ENCODE measurements at places on chromosomes 16 and 17. TPM values are rescaled to one million over a fixed set of nuclear protein-coding genes. Genes with fewer than 3 reads are reported as not detected.

- peak; percentile 27 for DNase-seq
- no peaks in the 10 kb centered on the region for H3K4me1 ChIP-seq
- H3K4me3 ChIP-seq = no peak overlapping the region
- H3K27ac ChIP-seq = no peak overlapping the region
Observed at GRCh38 chr17:75006653-75007052, 5.8 kb upstream of the MRPL58 start.

GRCh38 chr17:56909742-56910508 is 3.9 kb downstream of the TRIM25 start:
- peaks cover 28% of the 10 kb centered on the region for H3K4me1 ChIP-seq
- H3K27ac ChIP-seq = peak overlapping the region; percentile 51
- DNase-seq = no peak
- H3K27me3 ChIP-seq = no peaks in the 10 kb centered on the region
- peak overlapping the region; percentile 86 for H3K4me3 ChIP-seq

- H3K4me1 ChIP-seq = peaks cover 13% of the 10 kb centered on the region
- H3K27ac ChIP-seq = peak overlapping the region; percentile 90
- no peaks in the 10 kb centered on the region for H3K36me3 ChIP-seq
- peak; percentile 47 for DNase-seq
Observed at GRCh38 chr17:75531721-75532072, 6.2 kb downstream of the LLGL2 start.

- peaks cover 6% of the 10 kb centered on the region for H3K36me3 ChIP-seq
- no peak overlapping the region for H3K4me3 ChIP-seq
- H3K4me1 ChIP-seq = peaks cover 38% of the 10 kb centered on the region
- no peak for DNase-seq
Observed at GRCh38 chr17:77885678-77886386, 72.7 kb upstream of the TNRC6C start.

- DNase-seq = no peak
- H3K4me1 ChIP-seq = peaks cover 55% of the 10 kb centered on the region
- H3K27me3 ChIP-seq = no peaks in the 10 kb centered on the region
- no peaks in the 10 kb centered on the region for H3K36me3 ChIP-seq
- peak overlapping the region; percentile 88 for H3K27ac ChIP-seq
Observed at GRCh38 chr17:31568121-31568520, 176.6 kb downstream of the RAB11FIP4 start.

DNA sequence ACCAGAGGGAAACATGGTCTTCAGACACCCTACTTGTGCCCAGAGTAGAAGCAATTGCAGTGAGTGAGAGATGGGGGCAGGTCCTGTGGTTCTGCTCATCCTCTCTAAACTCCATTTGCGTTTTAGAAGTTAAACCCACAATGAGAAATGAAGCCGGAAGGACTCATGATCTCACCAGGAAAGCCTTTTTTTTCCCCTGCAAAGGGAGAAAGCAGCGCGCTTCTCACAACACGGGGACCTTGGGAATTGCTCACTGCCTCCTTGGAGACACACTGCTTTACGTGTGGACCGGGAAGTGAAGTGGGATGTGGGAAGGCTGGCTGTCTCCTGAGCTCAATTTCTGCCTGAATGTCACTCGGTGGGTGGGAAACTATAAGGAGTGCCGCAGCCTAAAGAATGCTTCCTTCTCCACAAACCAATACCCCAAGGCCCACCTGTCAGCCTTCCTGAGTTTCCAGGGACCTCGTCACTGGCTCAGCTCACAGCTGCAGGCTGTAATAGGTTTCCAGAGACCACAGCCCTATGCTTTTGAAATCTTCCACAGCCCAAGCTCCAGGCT is 365.4 kb downstream of the XYLT1 start:
- no peaks in the 10 kb centered on the region for H3K36me3 ChIP-seq
- no peaks in the 10 kb centered on the region for H3K27me3 ChIP-seq
- H3K27ac ChIP-seq = no peak overlapping the region
- no peaks in the 10 kb centered on the region for H3K4me1 ChIP-seq
- H3K4me3 ChIP-seq = no peak overlapping the region
- no peak for DNase-seq

DNA sequence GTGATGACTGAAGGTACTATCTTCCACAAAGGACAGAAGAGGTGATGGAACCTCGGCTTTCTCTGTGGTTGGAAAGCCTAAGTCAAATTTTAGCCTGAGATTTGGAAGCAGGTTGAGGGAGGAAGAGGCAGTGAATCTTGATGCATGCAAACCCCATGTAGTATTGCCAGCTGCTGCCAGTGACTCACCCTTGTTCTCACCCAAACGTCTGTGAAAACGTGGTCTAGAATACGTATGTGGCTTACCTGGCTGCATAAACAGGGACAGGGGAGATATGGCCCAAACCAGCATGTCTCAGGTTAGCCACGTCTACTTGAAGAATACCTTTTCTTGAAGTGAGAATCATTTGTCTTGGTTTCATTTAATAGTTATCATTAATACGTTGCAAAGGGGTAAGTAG is 438.0 kb upstream of the MAF start:
- peaks cover 7% of the 10 kb centered on the region for H3K4me1 ChIP-seq
- H3K36me3 ChIP-seq = no peaks in the 10 kb centered on the region
- H3K4me3 ChIP-seq = no peak overlapping the region
- H3K27ac ChIP-seq = no peak overlapping the region

- peaks cover 8% of the 10 kb centered on the region for H3K4me1 ChIP-seq
- no peaks in the 10 kb centered on the region for H3K36me3 ChIP-seq
- peak overlapping the region; percentile 9 for H3K27ac ChIP-seq
- H3K27me3 ChIP-seq = no peaks in the 10 kb centered on the region
Observed at GRCh38 chr16:55605754-55606336, 39.4 kb downstream of the CAPNS2 start.

The PDK2 gene
- 11.2 TPM for total RNA-seq

GRCh38 chr17:731644-732066 is 741 bp upstream of the TLCD3A start:
- DNase-seq = no peak
- H3K4me3 ChIP-seq = peak overlapping the region; percentile 87
- H3K27me3 ChIP-seq = no peaks in the 10 kb centered on the region
- peaks cover 32% of the 10 kb centered on the region for H3K36me3 ChIP-seq
- H3K27ac ChIP-seq = no peak overlapping the region

DNA sequence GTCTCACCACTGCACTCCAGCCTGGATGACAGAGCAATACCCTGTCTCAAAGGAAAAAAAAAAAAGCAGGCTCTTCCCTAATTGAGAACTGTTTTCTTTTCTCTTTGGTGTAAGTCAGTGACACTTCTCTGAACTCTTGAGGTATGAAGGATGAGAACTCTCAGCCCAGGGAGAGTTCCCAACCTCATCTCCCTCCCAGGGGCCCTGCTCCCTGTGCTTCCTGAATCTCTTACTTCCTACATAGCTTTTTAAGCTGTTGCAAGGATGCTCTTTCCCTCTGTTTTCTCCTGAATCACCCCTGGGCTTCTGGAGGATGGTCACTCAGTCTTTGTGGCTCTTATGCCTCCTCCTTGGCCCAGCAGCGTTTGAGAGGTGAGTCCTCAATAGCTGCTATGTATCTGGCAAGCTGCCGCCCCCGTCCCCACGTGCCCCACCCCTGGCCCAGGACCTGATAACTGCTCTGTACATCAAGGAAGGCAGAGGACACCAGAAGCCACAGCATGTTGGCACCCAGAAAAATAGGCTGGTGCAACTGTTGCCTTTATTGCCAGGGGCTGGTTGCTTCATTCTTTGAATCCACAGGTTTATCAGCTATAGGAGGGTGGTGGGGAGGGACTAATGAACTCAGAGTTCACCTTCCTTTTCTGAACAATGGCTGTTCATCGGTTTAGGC is 24.0 kb downstream of the IGF2BP1 start:
- H3K36me3 ChIP-seq = no peaks in the 10 kb centered on the region
- no peak overlapping the region for H3K27ac ChIP-seq
- H3K4me1 ChIP-seq = peaks cover 15% of the 10 kb centered on the region
- peak; percentile 38 for DNase-seq
- no peak overlapping the region for H3K4me3 ChIP-seq

- no peak within 1 kb of the TSS for H3K4me3 ChIP-seq
- no peak within 1 kb of the TSS for H3K27ac ChIP-seq
- H3K4me1 ChIP-seq = no peaks in the 10 kb centered on the region
- H3K36me3 ChIP-seq = no peaks in the 10 kb centered on the region
- no peak for DNase-seq
Observed at GRCh38 chr16:29663016-29663806, at the start of gene SPN. SPN (plus strand) TSS chr16:29663247; CDS start chr16:29663729, 482 bp downstream.

DNA sequence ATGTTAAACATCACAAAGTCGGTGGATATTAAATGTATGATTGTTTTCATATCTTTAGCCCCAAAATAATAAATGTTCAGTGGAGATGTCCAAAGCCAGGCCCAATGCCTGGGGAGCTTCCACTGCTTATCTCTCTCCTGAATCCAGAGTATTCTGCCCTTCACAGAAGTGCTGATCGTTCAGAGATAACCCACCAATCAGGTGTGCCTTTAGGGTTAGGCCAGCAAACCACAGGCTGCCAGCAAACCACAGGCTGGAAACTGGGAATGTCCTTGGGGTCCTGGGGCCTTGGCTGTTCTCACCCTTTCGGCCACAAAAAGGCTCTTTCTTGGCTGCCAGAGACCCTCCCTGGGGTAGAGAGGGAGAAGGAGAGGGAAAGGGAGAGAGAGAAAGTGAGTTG is 33.9 kb downstream of the NXN start:
- no peak overlapping the region for H3K4me3 ChIP-seq
- DNase-seq = no peak
- H3K27me3 ChIP-seq = no peaks in the 10 kb centered on the region

The KRT39 gene
- not detected for total RNA-seq

GRCh38 chr17:9414471-9414870 is 161.1 kb downstream of the STX8 start:
- no peaks in the 10 kb centered on the region for H3K4me1 ChIP-seq
- peaks cover 8% of the 10 kb centered on the region for H3K36me3 ChIP-seq
- no peak overlapping the region for H3K4me3 ChIP-seq
- H3K27ac ChIP-seq = no peak overlapping the region
- H3K27me3 ChIP-seq = no peaks in the 10 kb centered on the region
